Lung (tissue), 17 donors: ENCODE measurements at places on chromosomes 6 and 20.
A peak's percentile ranks its signal among the peaks of the same experiment; 100 is the strongest.

DNA sequence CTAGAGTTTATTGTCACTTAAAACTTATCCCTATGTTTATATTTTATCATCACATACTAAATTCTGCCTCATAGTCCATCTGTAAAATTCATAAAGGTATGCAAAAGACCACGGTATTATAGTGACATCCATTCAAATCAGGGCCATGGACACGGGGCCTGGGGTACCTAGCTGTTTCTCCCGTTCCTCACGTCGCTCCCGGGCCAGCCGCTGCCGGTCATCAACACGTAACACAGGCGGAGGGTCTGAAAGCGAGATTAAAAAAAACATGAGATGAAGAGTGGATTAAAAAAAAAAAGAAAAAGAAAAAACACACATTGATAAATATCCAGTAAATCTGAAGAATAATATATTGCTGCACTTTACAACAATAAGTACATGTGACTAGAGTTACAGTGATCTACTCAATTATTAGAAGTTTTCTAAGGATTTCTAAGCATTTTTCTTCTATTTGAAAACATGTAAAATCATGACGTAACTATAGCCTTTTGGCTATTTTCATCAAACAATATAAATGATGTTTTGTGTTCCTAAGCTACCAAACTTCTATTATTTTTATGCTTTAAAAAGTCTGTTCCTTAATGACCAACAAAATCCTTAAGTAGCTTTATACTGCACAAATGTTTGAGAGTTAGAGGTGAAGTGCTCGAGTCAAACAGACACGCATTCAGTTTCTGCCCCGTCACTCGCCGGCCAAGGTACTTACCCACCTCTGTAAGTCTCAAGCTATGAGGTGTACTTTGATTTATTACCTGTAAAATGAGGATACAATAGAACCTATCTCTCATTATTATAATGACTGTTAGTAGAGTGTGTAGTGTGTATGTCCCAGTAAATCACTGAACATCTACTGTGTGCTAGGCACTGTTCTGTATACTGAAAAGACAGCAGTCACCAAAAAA lies 122.1 kb upstream of the BCLAF1 start:
- peak; percentile 19 for DNase-seq
- H3K4me1 ChIP-seq, result no peaks in the 10 kb centered on the region
- no peaks in the 10 kb centered on the region for H3K36me3 ChIP-seq
- no peaks in the 10 kb centered on the region for H3K27me3 ChIP-seq

GRCh38 chr6:93218096-93218495 lies 201.3 kb downstream of the EPHA7 start:
- H3K4me1 ChIP-seq, result no peaks in the 10 kb centered on the region
- H3K36me3 ChIP-seq, result no peaks in the 10 kb centered on the region
- peak; percentile 49 for DNase-seq
- H3K4me3 ChIP-seq, result no peak overlapping the region

GRCh38 chr6:21027507-21027906 lies 493.2 kb downstream of the CDKAL1 start:
- DNase-seq, result no peak
- H3K4me3 ChIP-seq, result no peak overlapping the region
- no peaks in the 10 kb centered on the region for H3K27me3 ChIP-seq
- no peak overlapping the region for H3K27ac ChIP-seq
- H3K36me3 ChIP-seq, result no peaks in the 10 kb centered on the region
- H3K4me1 ChIP-seq, result peaks cover 29% of the 10 kb centered on the region

- no peaks in the 10 kb centered on the region for H3K36me3 ChIP-seq
- H3K27ac ChIP-seq, result no peak overlapping the region
- DNase-seq, result peak; percentile 24
- no peaks in the 10 kb centered on the region for H3K27me3 ChIP-seq
These were observed 80.6 kb downstream of the ADGB start for GRCh38 chr6:146679386-146679785.

DNA sequence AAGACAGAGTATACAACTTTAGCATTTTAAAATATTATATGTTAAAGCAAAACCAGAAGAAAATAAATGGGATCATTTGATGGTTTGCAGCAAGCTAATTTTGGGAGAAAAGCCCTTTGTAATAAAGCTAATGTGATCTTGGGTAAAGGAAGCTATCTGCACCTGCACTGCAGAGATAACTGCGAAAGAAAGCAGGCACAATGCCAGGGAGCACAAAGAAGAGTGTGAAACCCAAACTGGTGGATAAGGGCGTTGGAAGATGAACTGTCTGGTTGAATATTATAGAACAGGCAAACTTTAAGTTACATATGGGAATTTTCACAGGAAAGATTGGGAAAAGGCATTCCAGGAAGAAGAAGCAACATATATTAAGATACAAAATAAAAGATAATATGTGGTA lies 179.2 kb upstream of the KHDRBS2 start:
- no peak overlapping the region for H3K27ac ChIP-seq
- no peaks in the 10 kb centered on the region for H3K4me1 ChIP-seq
- H3K36me3 ChIP-seq, result no peaks in the 10 kb centered on the region

DNA sequence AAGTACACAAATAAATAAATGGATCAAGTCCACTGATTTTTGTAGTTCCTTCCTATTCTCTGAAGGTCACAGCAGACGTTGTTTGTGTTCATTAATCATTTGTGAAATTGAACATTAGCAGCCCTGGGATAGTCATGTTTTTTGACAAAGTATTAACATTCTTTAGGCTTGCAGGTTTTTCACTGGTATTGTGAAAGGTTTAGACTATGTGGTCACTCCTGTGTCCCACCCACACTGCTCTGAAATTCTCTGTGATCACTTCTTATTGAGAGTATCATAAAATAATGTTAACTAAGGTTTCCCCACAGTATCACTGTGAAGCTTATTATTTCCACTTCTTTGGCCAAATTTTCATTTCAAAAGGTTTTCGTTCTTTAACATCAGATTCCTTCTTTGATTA lies 3.5 kb downstream of the FAM83B start:
- DNase-seq, result no peak
- H3K36me3 ChIP-seq, result no peaks in the 10 kb centered on the region
- no peaks in the 10 kb centered on the region for H3K27me3 ChIP-seq
- no peak overlapping the region for H3K27ac ChIP-seq
- peaks cover 4% of the 10 kb centered on the region for H3K4me1 ChIP-seq
- no peak overlapping the region for H3K4me3 ChIP-seq

GRCh38 chr20:21395051-21395665 lies 2.2 kb downstream of the NKX2-4 start:
- no peak overlapping the region for H3K4me3 ChIP-seq
- no peak overlapping the region for H3K27ac ChIP-seq
- peaks cover 78% of the 10 kb centered on the region for H3K27me3 ChIP-seq
- H3K4me1 ChIP-seq, result peaks cover 19% of the 10 kb centered on the region
- peak; percentile 39 for DNase-seq

- H3K4me3 ChIP-seq, result no peak overlapping the region
- H3K4me1 ChIP-seq, result no peaks in the 10 kb centered on the region
- no peak for DNase-seq
- no peak overlapping the region for H3K27ac ChIP-seq
These were observed 47.6 kb upstream of the SMIM8 start for GRCh38 chr6:87274660-87275274.
